Hypothalamus (tissue), 51 donors: ENCODE measurements at places on chromosomes 4 and X.

GRCh38 chr4:1345903-1346780 is 866 bp upstream of the UVSSA start:
- peak; percentile 30 for DNase-seq

DNA sequence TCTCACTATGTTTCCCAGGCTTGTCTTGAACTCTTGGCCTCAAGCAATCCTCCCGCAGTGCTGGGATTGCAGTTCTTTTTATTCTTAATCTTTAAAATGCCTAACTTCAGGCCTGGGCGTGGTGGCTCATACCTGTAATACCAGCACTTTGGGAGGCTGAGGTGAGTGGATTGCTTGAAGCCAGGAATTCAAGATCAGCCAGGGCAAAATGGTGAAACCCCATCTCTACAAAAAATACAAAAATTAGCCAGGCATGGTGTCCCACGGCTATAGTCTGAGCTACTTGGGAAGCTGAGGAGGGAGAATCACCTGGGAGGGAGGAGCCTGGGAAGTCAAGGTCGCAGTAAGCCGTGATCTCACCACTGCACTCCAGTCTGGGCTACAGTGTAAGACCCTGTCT is 45.9 kb downstream of the PLS3 start:
- DNase-seq: no peak

DNA sequence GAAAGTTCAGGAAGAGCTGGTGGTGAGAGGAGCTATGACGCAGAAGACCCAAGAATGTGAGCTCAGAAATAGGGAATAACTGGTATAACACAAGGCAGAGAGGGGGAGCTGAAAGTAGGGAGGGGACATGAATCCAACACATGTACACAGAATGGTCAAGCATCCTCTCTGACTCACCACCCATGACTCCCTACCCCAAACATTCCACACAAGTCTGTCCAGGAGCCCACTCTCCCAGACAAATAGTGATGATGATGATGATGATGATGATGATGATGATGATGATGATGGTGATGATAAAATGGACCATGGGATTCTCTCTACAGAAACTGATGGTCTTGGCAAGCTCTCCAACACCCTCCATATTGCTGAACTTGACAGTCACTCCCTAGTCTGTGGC is 46.4 kb downstream of the NAT8L start:
- no peak for DNase-seq

DNA sequence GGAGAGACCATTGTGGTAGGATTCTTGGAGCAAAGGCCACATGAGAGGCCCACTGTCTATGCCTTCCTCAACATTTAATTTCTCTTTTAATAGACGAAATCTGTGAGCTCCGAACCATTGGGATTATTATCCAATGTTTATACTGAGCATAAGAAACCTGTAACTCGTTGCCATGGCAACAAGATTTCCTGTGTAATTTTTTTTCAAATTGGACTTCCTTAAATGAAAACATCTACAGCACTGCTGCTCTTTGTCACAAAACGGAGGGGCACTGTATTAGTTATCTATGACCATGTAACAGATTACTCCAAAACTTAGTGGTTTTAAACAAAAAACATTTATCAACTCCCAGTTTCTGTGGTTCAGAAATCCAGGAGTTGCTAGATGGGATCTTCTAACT is 38.7 kb downstream of the PPP1R2C start:
- DNase-seq: no peak

- DNase-seq: no peak
Measured at GRCh38 chr4:157957905-157958304, 214.9 kb downstream of the GASK1B start.

GRCh38 chr4:152724494-152724893 is 44.7 kb upstream of the TMEM154 start:
- DNase-seq: no peak

DNA sequence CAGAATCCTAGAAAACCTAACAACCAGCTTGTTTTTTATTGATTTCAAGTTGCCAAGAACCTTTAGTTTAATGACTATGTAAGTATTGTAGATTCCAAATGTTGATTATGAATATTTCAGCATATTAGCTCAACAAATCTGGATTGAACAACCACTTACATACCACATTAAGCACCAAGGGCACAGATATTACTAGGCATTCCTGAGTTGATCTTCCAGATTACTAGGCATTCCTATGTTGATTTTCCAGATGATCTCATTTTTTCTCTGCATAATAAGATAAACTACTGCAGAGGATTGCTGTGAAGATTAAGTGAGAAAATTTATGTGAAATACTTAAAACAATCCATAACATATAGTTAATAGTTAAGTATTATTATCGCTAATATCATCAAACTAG is 17.4 kb upstream of the DCAF8L1 start:
- DNase-seq: no peak

DNA sequence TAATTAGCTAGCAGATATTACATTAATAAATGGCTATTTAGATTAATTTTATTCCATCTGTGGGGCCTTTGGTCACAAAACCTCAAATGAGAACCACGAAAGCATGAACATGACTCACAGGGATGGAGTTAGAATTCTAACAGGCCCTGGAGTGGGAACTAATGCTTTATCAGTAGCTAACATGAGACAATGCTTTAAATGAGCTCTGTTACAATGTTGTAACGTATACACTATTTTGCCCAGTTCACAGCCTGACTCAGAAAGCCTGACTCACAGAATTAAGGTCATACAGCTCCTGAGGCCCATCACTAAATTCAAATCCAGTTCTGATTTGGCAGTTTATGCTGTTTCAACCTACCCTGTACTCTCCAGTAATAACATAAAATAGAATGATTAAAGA is 23.2 kb downstream of the VEGFC start:
- DNase-seq: no peak
